Hepatocyte (in vitro differentiated cells): ENCODE measurements at places on chromosomes 3 and 15. TPM values are rescaled to one million over a fixed set of nuclear protein-coding genes. Genes with fewer than 3 reads are reported as not detected.

Gene IL5RA
- polyA plus RNA-seq: not detected in 2 replicates

Gene CTXND1
- 1.4 and 1.8 TPM in 2 replicates for polyA plus RNA-seq

Gene ARPP21
- 0.19 TPM in 1 of 2 replicates, not detected in the other for polyA plus RNA-seq

Gene CCDC174
- 18.6 and 21.9 TPM in 2 replicates for polyA plus RNA-seq

Gene ADIPOQ
- polyA plus RNA-seq: not detected in 2 replicates

Gene SLC28A2
- polyA plus RNA-seq: 0.29 and 1.5 TPM in 2 replicates

Gene FOXB1
- polyA plus RNA-seq: 0.32 TPM in 1 of 2 replicates, not detected in the other

Gene DTX3L
- polyA plus RNA-seq: 6.2 and 10.6 TPM in 2 replicates

Gene SST
- polyA plus RNA-seq: 112 and 537 TPM in 2 replicates
